ENCODE measurements at places on chromosomes 16 and 17.
A peak's percentile ranks its signal among the peaks of the same experiment; 100 is the strongest.

DNA sequence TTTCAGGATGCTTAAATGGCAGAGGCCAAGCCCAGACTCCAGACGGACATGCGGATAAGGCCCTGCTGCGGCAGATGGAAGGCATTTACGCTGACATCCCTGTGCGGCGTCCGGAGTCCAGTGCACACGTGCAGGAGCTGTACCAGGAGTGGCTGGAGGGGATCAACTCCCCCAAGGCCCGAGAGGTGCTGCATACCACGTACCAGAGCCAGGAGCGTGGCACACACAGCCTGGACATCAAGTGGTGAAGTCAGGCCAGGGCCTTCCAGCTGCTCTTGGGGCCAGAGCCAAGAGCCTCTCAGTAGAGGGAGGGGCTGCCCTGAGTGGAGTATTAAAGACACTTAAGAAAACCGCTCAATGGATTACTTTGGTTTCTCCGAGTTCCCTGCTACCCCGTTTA is 29.4 kb downstream of the NARF start:
- no peak for DNase-seq

- peak; percentile 91 for DNase-seq
Observed at GRCh38 chr17:77331301-77331864, 190.6 kb downstream of the SEC14L1 start.

- no peak for DNase-seq
Observed at GRCh38 chr17:50925296-50925891, 59.2 kb upstream of the TOB1 start.

- peak; percentile 38 for DNase-seq
Observed at GRCh38 chr17:72421128-72422092, 300.6 kb downstream of the SOX9 start.

GRCh38 chr17:11285946-11286345 is 44.9 kb downstream of the SHISA6 start:
- no peak for DNase-seq

DNA sequence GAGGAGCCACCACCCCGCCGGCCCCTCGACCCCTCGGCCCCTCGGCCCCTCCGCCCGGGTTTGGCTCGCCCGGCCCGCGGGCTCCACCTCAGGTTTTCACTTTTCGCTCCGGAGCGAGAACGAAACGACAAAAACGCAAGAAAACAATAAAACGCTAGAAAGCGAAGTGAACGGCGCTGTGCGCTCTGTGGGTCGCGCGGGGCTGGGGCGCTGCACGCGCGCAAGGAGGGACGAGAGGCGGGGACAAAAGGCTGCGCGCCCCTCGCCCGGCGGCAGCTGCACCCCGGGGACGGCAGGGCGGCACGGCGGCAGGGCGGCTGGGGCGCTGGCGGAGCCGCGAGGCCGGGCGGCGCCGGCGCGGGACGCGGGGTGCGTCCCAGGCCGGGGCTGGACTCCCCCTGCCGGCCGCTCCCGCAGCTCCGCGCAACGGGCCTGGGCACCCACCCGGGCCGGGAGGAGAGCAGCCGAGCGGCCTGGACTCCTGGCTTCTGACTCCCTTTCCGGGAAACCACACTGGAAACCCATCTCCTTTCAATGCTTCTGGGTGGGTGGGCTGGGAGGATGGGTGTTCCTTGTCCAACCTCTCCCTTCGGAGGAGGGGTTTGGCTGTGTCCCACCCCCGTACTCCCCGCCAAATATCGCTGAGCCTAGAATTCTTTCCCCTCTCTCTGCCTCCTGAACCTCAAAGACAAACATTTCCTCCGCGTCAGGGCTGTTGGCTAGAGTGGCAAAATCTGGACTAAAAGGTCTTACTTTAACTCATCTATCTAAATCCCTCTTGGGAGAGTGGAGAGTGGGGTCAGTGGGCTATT is 9.9 kb downstream of the TBX2 start:
- peak; percentile 69 for DNase-seq

DNA sequence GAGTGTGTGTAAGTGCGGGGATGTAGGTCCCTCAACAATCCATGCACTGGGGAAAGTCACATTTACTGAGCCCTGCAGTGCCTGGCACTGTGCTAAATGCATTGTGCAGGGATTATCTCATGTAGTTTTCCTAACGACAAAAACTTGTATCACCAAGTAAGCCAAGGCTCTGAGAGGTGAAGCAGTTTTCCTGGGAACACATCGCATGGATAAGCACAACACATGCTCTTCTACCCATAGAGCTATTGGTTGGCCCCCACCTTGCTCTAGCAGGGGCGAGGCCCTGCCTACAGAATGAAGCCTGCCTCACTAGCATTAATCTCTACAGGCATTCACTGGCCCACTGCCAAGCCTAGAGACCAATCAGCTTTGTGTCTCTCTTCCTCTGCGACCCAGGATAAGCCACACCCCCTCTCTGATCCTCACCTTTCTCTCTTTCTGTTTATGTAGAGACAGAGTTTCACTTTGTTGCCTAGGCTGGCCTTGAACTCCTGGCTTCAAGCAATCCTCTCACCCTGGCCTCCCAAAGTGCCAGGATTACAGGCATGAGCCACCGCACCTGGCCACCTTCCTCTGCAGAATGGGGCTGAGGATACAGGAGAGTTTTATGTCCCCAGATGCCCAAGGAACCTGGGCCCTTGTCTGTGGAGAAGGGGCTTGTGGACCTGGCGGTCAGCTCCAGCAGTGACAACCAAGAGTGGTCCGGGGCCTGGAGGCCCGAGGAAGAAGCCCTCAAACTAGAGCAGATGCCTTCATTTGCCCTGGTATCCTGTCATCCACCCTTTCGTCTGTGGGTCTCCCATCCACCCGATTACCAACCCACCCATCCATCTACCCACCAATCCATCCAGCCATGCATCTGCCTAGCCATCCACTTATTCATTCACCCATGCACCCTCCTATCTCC is 12.8 kb downstream of the CDH16 start:
- no peak for DNase-seq

GRCh38 chr17:73324160-73324475 is 12.3 kb upstream of the CDC42EP4 start:
- no peak for DNase-seq

- DNase-seq = no peak
Observed at GRCh38 chr17:53249036-53249435, 573.7 kb upstream of the KIF2B start.

GRCh38 chr17:61159221-61159814 is 240.3 kb upstream of the TBX2 start:
- no peak for DNase-seq

GRCh38 chr17:73267648-73268537 is 6.2 kb upstream of the CPSF4L start:
- DNase-seq = no peak

- no peak for DNase-seq
Observed at GRCh38 chr16:19274165-19274797, 11.2 kb upstream of the CLEC19A start.

DNA sequence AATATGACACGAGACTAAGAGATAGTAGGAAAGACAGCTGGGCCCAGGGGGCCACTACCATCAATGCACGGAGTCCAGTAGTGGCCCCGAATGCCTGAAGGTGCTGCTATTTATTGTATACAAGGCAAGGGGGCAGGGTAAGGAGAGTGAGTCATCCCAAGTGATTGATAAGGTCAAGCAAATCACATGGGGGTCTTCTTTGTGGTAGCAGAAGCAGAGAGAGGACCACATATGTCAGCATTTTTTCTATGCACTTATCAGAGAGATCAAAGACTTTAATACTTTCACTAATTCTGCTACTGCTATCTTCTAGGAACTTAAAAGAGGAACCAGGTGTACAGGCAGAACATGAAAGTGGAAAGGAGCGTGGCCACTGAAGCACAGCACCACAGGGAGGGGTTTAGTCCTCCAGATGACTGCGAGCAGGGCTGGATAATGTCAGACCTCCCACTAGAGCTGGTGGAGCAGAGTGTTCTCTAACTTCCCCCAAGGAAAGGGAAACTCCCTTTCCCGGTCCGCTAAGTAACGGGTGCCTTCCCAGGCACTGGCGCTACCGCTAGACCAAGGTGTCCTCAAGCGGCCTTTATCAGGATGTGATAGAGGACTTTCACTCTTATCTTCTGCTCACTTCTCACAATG is 26.4 kb upstream of the ARL4D start:
- DNase-seq = peak; percentile 53

- no peak for DNase-seq
Observed at GRCh38 chr17:11081342-11081741, 159.7 kb upstream of the SHISA6 start.

GRCh38 chr17:13743906-13744305 is 142.2 kb upstream of the HS3ST3A1 start:
- DNase-seq = no peak

DNA sequence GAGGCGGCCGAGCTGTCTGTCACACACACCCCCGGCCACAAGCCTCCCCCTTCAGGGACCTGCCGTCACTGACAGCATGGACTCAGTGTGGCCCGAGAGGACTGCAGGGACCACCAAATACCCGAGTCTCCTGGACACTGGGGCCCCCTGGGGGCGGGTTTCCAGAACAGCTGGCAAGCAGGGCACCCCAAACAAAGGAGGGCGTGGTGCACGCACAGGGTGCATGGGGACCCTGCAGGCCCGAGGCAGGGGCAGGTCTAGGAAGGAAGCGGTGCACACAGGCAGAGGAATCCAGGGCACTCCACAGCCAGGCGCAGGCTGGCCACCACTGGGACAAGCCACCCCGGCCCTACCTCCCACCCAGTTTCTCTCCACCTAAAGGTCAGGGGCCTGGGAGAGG is 28.7 kb upstream of the ENPP7 start:
- no peak for DNase-seq

DNA sequence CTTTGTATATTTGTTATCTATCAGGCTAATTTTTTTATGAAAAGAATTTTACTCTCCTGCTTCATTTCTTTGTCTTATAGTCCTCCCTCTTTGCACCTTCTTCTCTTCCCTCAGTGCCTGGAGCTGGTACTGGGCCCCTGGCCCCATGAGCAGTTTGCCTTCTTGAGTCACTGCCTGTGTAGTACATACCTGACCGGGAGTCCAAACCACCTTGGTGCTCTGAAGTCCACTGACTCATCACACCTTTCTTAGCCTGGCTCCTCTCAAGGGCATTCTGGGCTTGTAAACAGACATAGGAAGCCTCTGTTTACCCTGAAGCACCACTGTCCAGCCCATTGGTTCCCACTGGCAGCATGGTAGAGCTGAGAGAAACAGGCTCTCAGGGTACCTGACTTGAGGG is 11.0 kb upstream of the TACO1 start:
- DNase-seq = no peak

- DNase-seq = no peak
Observed at GRCh38 chr16:54932021-54932660, 1.5 kb downstream of the IRX5 start.

DNA sequence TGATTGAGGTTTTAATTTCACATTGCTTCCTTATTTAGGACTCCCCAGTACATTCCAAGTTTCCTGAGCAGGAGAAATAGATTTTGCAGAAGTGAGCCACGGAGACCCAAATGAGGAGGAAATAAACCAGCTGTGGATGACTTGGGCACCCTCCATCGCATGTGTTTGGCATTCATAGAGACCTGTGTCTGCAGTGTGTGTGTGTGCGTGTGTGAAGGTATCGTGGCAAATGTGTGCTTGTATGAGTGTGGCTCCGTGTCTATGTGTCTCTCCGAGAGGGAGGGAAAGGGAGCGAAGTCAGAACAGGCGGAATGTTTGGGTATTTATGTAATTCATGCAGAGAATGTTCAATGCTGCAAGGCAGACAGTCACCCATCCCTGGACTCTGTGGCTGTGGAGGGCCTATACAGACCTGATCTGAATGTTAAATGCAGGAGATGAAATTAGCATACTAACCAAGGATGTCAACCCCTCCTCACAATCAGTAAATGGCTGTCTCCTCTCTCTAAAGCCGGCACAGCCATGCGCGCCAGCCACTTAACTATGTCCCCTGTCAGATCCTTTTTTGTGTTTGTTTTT is 186.0 kb upstream of the ZFHX3 start:
- no peak for DNase-seq

DNA sequence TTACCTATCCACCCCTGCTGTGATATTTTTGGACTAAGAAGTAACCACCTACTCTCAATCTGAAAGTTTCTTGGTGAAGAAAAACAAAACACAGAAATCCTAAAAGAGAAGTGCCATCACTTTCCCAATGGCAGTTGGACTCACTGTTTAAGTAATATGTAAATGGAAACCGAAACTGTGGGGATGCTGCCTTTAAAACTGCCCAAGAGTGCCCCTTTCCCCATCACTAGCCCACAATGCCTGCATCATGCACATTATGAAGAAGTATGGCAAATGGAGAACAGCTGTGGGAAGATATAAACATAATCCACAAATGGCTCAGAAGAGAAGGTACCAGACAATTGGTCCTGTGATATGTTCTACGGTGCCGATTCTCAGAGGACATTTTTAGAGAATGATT is 33.5 kb upstream of the SLC6A2 start:
- no peak for DNase-seq

- no peak for DNase-seq
Observed at GRCh38 chr17:60863892-60864707, 186.4 kb downstream of the BCAS3 start.

DNA sequence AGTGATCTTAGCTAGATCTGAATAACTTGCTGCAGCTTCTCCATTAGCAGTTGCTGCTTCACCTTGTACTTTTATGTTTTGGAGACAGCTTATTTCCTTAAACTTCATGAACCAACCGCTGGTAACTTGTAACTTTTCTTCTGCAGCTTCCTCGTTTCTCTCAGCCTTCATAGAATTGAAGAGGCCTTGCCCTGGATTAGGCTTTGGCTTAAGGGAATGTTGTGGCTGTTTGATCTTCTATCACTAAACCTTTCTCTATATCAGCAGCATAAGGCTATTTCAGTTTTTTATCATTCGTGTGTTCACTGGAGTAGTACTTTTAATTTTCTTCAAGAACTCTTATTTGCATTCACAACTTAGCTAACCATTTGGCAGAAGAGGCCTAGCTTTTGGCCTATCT is 21.5 kb upstream of the TMEM92 start:
- no peak for DNase-seq

DNA sequence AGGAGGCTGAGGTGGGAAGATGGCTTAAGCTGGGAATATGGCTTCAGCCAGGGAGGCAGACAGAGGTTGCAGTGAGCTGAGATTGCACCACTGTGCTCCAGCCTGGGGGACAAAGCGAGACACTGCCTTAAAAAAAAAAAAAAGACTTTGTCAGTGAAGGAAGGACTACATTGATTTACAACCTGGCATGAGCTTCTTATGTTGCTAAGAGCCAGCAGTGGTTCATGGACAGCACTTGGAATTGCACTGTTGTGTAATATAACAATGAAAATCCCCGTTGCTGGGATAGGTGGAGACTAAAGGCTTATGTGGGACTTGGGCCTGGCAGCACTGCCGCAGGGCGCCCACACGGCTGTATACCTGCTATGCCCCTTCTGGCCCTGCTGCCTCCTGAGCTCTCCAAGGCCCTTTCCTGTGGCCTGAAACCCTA is 14.1 kb upstream of the SLC16A5 start:
- DNase-seq = no peak

GRCh38 chr17:33725675-33726271 is 432.7 kb upstream of the ASIC2 start:
- DNase-seq = peak; percentile 24

GRCh38 chr16:67868290-67868689 is 4.6 kb upstream of the EDC4 start:
- no peak for DNase-seq

- no peak for DNase-seq
Observed at GRCh38 chr17:83092931-83093330, 13.5 kb downstream of the METRNL start.

GRCh38 chr16:14510939-14511799 is 118.9 kb downstream of the PARN start:
- no peak for DNase-seq
